ENCODE measurements at places on chromosomes 12 and 14.

- H3K36me3 ChIP-seq = no peaks in the 10 kb centered on the region
- peak; percentile 42 for ATAC-seq
- no peak overlapping the region for H3K4me3 ChIP-seq
- no peaks in the 10 kb centered on the region for H3K27me3 ChIP-seq
- H3K4me1 ChIP-seq = no peaks in the 10 kb centered on the region
Observed at GRCh38 chr14:92414690-92415445, 91.9 kb downstream of the SLC24A4 start.

GRCh38 chr12:6303071-6303470 lies 7.4 kb upstream of the PLEKHG6 start:
- no peaks in the 10 kb centered on the region for H3K36me3 ChIP-seq
- H3K27me3 ChIP-seq = peaks cover under 1% of the 10 kb centered on the region
- no peak overlapping the region for H3K4me3 ChIP-seq
- H3K27ac ChIP-seq = no peak overlapping the region
- ATAC-seq = no peak

DNA sequence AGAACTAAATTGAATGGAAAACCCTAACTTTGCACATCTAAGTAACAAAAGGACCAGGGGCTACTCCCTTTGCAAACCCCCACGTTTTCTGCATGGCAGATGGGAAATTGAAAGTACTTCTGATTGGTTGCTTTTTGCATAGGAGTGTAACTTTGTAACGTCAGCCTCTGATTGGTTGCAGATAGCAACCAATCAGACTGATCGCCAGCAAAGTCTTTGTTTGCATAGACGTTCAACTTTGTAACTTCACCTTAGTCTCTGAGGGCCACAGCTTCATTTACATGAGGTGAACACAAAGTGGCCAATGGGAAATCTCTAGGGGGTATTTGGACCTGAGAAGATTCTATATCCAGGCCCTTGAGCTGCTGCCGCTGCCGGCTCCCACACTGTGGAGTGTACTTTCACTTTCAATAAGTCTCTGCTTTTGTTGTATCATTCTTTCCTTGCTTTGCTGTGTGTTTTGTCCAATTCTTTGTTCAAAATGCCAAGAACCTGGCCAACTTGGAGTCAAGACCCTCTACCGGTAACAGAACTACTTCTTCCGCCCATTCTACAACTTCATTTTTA lies 102.5 kb upstream of the PRICKLE1 start:
- no peak overlapping the region for H3K27ac ChIP-seq
- ATAC-seq = no peak
- no peaks in the 10 kb centered on the region for H3K4me1 ChIP-seq

- H3K27ac ChIP-seq = no peak overlapping the region
Observed at GRCh38 chr12:78870539-78870938, 6.0 kb downstream of the SYT1 start.

DNA sequence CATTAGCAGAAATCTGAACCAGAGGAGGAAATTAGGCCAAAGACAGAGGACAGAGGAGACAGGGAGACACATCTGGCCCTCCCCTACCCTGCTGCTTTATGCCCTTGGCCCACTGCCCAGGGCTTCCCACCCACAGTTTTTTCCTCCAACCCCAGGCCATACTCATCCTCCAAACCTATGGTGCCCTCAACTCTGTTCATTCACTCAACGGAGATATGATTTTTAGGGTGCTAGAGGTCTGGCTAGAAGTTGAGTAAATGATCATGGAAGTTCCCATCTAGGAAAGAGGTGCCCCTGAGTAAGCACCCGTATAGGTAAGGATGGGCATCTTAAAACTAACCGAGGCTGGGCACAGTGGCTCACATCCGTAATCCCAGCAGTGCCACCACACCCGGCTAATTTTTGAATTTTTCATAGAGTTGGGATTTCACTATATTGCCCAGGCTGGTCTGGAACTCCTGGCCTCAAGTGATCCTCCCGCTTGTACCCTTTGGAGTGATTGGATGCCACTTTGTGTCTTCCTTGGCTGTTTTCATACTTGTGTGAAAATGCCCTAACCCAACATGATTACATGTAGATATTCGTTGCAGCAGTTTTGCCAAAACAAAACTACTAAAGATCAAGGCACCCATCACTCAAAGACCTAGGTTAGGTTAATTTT lies 4.4 kb downstream of the KRT18 start:
- no peak for ATAC-seq
- no peaks in the 10 kb centered on the region for H3K36me3 ChIP-seq
- no peak overlapping the region for H3K27ac ChIP-seq
- H3K4me1 ChIP-seq = no peaks in the 10 kb centered on the region
- no peak overlapping the region for H3K4me3 ChIP-seq

- no peak for ATAC-seq
- no peak overlapping the region for H3K4me3 ChIP-seq
- no peaks in the 10 kb centered on the region for H3K36me3 ChIP-seq
- no peak overlapping the region for H3K27ac ChIP-seq
- H3K4me1 ChIP-seq = no peaks in the 10 kb centered on the region
Observed at GRCh38 chr14:72736308-72736707, 157.6 kb downstream of the DPF3 start.
